ENCODE measurements at places on chromosomes 4 and X.

DNA sequence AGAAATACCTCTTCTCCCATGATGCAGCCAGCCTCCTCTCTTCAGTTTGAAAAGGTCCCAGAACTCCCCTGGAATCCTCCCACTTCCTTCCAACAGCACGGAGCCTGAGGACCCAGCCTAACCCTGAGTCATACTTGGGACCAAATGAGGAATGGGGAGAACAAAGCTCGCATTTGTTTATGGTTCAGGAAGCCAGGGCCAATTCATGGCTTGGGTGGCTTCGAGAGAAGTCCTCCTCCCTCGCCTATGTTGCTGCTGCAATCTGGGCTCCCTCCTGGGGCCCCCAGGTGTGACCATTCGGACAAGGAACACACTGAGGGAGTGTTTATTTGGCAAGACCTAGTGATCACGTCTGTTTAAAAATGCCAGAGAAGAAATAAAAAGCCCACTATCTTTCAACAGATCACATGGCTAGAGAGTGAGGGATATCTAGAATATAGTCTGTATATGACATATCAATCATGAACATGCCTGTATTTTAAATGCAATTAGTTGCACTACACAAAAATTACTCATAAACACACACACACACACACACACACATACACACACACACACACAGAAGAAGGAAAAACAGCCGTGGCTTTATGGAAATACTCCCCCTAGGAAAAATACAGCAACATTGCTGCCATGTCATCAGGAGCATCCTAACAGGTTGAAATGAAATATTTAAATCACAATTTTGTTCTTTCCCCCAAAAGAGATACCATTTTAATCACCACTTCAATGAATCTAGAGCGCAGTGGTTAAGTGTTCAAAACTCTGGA, 155.7 kb upstream of the MAP3K15 start:
- peak; percentile 83 for DNase-seq

DNA sequence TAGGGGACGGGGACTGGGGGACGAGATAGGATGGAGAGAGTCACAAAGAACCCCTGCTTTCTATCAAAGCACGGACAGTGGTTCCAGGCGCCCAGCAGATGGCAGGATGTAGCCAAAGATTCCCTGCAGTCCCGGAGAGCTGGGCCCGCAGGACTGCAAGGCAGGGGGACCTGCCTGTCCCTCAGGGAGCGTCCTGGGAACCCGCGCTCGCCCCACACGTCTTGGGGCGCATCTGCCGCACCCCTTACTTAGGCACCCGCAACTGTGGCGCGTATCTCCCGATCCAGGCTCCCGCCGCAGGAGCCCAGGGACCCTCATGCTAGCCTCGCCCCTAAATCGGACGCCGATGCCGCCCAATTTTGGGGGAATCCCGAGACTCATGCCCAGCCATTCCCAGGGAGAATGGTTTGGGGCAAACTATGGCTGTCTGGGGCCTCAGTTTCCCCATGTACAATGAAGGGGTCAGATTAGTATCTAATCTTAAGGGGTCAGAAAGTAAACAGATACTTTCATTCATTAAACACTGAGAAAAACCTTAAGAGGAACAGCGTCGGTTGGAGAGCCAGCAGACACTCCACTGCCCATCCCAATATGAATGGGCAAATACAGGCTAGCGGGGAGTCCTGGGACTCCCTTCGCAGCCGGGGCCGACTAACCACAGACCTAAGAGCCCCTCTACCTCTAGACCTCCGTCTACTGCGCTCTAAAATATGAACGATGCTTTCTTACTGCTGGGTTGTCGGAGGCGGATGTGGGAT, 581 bp upstream of the STK32B start:
- peak; percentile 67 for DNase-seq

- DNase-seq: no peak
Observed at GRCh38 chr4:92064574-92064973, 239.2 kb upstream of the GRID2 start.

DNA sequence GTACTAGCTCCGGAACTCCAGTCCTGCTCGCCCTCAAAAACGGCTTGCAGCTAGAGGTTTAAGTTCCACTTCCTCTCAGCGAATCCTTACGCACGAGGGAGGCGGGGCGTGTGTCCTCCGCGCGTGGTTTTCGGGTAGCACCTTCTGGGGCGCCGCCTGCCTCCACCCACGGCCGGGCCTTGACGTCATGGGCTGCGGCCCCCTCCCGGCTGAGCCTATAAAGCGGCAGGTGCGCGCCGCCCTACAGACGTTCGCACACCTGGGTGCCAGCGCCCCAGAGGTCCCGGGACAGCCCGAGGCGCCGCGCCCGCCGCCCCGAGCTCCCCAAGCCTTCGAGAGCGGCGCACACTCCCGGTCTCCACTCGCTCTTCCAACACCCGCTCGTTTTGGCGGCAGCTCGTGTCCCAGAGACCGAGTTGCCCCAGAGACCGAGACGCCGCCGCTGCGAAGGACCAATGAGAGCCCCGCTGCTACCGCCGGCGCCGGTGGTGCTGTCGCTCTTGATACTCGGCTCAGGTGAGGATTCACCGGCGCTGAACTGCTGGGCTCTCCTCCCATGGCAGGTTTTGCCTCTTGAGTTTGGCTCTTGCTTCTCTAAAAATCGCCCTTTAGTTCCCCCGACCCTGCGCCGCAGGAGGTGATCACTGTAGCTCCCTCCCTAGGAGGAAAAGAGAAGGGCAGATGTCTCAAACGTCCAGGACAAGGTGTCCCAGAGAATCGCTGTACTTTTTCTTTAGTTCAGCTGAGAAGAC, at the start of gene AREG:
Gene AREG, plus strand, starts transcription at position 246 of the 752 bp plus-strand sequence. Its CDS starts 210 bp downstream, at position 456.
- no peak for DNase-seq

GRCh38 chrX:18002791-18003190, 141.7 kb upstream of the RAI2 start:
- DNase-seq: no peak

GRCh38 chrX:141989815-141990214, 86.1 kb downstream of the MAGEC1 start:
- peak; percentile 75 for DNase-seq

GRCh38 chr4:56206258-56206657, 181.0 kb downstream of the AASDH start:
- no peak for DNase-seq

- no peak for DNase-seq
Observed at GRCh38 chr4:83616252-83616651, 80.3 kb downstream of the GPAT3 start.

DNA sequence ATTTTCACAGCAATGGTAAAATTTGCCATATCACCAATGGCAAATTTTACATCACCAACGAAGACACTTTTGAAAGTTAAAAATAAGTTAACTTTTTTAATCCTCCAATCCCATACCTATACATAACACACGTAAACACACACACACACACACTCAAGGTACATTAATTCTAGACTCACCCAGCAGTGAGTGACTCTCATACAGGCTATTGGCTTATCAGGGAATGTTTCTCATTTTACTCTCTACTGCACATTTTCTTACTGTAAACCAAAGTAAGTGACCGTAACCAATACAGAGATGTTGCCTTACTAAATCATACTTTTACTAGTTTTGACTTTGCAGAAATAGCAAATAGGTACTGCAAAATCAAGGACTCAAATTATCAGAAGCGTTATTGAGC, 2.3 kb downstream of the VEGFC start:
- no peak for DNase-seq

DNA sequence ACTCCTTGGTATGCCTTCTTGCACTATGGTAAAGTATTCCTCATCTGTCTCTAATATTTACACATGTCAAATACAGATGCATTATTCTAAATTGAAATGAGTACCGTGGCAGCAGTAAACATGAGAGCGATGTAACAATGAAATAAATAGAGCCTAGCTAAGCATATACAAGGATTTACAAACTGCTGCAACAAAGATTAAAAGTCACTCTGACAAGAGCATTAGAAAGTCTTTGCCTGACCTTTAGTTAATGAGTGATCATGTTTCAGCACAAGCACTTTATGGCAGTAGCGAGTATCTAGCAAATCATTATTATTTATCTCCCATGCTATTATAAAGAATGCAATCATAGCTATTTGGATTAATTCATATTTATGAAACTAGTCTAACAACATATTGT, 547.0 kb upstream of the NDST4 start:
- no peak for DNase-seq

DNA sequence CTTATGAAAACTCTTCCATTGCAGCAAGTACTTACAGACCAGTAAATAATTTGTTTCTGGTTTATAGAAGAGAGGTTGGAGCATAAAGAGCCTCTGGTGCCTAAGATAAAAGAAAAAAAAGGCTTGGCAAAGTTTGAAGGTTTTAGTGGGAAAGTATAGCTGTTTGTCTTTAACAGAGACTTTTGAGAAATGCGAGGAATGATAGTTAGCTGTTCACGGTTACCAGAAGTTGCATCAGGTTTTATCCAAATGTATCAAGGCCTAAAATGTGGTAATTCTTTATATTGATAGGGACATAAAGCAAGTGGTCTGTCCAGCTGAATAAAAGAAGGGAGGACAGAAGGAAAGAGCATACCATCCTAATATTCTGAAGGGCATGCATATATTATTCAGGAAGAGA, 29.3 kb downstream of the RAP1GDS1 start:
- no peak for DNase-seq

DNA sequence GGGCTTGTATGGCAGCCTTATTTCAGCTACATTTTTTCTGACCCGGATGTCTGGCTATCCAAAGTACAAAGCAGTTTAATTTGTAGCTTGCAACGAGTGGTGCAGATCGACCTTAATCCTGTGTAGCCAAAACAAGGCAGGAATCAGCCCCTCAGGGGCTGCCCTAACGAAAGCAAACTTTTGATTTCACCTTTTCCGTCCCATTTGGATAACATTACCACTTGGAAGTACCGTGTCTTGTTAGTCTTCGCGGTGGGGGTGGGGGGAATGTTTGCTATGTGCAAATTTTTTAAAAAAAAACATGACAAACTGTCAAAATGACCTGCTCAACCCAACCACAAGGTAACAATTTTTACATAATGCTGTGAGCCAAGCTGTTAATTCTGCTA, 766 bp upstream of the DNAJB14 start:
- no peak for DNase-seq

DNA sequence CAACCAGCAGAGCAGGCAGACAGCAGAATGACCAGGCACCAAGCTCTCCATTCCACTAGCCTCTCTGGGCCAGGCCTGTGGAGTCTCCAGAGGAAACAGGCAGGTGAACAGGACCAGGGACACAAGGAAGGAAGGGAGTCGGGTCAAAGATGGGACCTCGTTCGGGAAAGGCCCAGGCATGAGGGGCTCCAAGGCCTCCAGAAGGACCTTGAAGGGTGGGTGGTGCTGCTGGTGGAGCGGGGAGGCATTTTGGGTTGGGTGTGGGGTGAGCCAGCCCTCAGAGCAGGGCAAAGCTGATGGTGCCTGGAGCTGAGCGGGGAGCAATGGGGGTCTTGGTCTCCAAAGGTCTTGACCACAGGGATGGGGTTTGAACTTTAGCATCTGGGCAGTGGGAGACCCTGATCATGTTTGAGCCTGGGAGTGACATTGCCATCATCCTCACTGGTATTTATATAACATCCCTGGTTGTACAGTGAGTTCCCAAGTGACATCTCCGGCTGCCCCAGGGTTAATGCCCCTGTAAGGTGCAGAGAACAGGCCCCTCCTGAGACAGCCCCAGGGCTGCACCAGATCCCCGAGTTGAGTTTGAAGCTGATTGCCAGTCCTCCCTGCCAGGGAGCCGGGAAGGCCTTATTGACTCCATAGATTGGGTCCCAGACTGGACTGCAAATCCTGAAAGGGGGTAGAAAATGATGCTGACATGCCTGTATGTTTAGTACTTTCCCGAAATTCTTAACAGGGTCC, 52.7 kb downstream of the PSAPL1 start:
- no peak for DNase-seq

DNA sequence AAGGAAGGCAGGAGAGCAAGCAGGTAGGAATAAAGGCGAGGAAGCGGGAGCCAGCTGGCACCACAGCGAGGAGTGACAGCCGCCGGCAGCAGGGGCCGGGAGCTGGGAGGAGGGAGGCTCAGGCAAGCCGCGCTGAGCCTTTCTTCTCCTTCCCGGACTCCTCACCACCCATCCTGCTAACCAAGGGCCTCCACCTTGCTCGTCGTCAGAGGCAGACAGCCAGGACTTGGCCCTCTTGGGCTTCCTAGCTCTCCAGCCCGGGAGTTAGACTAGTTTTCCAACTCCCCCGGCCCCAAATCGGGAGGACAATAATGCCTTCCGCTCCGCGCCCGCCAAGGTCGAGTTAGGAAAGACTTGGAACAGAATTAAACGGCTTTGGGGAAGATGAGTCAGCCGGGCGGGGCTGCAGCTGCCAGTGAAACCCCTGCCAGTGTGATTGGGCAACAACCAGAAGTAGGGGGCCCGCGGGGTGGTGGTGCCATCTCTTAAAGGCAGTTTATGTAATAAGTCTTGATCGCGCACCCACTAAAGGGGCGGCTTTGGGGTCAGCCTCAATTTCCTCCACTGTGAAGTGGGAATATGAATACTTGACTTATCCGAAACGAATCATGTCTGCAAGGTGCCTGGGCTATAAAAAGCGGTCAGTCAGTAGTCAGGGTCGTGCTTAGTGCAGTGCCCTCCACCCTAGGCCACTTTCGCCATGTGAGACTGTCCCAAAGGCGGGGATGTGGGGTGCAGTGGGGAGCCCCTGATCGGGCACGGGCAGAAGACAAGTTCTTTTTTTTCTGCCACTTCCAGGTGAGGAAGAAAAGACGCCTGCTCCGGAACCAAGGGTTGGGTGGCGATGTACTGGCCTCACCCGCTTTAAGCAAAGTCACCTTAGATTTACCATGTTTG, 6.7 kb upstream of the HSD17B10 start:
- peak; percentile 56 for DNase-seq

- DNase-seq: peak; percentile 82
Observed at GRCh38 chr4:1856071-1856942, at the start of gene LETM1. LETM1 (minus strand) TSS chr4:1856156; CDS start chr4:1855950, 206 bp downstream.

GRCh38 chrX:30888526-30889146, 418 bp downstream of the TAB3 start:
- peak; percentile 14 for DNase-seq

DNA sequence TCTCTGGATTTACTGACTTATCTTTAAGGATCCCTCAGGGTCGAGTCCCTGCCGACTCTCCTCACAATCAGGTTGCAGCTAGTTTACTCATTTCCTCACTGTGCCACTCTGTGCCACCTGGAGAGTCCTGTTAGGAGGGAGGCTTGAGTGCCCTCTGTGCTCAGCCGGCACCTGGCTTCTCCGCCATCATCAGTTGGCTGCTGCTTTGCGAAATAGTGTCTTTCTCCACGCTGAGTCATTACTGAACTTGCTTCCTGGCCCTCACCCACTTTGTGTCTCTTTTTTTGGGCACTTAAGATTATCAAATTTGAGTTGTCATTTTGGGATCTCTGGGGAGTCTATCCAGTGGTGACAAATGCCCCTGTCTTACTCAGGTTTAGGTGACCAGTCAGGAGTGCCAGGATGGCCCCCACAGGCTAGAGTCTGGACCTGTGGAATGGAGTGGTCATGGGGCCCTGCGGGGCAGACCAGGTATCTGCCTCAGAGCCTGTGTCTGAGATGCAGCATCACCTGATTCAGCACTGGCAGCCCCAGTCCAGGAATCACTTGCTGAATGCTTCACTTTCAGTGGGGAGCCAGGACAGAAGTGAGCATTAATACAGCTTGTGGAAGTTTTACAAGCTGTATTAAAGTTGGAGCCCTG, 37.7 kb downstream of the JADE1 start:
- peak; percentile 27 for DNase-seq

DNA sequence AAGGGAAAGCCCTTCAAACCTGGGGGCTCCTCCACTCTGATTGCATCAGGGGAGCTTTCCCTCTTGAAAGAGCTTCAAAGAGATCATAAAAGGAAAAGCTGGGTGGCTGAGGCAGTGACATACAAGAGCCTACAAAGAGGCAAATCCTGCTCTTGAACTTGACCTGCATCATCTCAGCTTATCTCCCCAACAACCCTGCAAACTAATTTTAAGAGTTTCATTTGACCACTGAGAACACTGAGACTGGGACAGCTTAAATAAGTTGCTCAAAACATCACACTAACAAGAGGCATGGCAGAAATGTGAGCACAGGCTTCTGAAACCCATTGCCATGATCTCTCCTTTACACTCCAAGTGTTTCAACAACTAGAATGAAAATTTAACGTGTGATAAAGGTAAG, 101.6 kb upstream of the PPARGC1A start:
- DNase-seq: no peak

Measured in A172 (cell line).